Panc1 (cell line): ENCODE measurements at places on chromosomes 6 and 20. TPM values are rescaled to one million over a fixed set of nuclear protein-coding genes. Genes with fewer than 3 reads are reported as not detected.

VWA7 gene
- total RNA-seq: 4.3 TPM

CCN2 gene
- total RNA-seq: 155 TPM

DNA sequence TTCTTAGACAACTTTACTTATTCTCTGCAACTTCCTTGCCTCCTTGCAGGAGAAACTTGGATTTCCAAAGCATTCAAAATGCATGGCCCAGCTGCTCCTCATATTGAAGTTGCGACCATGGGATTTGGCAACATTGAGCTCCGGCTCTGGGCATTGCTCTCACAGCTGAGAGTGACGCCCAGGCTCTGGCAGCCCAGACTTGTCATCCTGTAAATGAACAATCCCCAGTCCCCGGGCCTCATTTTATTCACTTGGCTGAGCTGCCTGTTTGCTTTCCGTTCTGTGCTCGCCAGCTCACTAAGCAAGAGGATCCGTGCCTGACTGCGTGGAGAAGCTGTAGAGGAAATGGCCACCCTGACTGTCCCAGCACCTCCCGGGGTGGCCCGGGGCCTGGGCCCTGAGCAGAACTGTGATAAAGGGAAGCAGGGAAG, 119.5 kb upstream of the CD93 start:
- DNase-seq: no peak

DNA sequence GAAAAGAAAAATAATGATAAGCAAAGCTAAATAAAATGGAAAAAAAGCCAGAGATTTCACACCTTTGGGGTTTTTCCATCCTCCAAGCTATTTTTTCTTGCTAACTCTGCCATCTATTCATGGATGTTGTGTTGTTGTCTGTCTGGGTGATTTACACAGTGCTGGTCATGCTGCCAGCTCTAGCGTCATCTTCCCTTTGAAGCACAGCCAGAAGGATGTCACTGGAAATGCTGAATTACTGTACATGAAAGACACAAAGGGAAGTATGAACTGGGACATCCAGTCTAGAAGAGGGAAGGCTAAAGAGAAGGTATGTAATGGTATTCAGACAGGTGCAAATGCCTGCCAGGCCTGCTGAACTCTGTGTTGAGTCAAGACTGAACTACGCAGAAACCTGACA, 241.9 kb upstream of the STXBP5 start:
- DNase-seq: no peak

DNAH8 gene
- not detected for total RNA-seq

- DNase-seq: no peak
Measured at GRCh38 chr6:136073216-136073615, 176.9 kb downstream of the MTFR2 start.

DNA sequence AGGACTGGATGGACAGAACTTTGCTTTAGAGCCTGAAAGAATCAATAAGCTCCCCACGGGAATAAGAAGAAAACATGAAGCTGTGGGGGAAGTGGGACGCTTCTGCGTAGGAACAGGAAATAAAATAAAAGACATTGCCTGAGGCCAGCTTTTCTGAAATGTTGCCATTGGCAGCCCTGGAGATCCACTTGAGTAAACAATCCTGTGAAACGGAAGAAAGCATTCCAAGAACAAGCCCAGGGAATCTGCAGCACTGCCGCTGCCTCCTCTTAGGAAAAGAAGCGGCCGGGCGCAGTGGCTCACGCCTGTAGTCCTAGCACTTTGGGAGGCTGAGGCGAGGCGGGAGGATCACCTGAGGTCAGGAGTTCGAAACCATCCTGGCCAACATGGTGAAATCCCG, 182.3 kb upstream of the RALGAPA2 start:
- no peak for DNase-seq

- DNase-seq: no peak
Measured at GRCh38 chr20:59158673-59159072, 4.9 kb upstream of the ZNF831 start.

MYL9 gene
- 107 TPM for total RNA-seq

DNA sequence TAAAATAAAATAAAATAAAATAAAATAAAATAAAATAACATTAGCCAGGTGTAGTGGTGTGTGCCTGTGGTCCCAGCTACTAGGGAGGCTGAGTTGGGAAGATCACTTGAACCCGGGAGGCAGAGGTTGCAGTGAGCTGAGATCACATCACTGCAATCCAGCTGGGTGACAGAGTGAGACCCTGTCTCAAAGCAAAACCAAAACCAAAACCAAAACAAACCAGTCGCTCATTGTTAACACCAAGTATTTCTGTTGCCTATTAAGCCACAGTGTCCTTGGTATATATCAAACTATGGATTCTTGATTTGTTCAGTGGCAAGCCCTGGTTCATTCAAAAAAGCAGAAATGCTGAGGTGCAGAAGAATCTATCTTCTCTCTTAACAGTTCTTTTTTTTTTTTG, 65.7 kb downstream of the PYGB start:
- DNase-seq: no peak

CRISP3 gene
- not detected for total RNA-seq

GTSF1L gene
- total RNA-seq: not detected

DNA sequence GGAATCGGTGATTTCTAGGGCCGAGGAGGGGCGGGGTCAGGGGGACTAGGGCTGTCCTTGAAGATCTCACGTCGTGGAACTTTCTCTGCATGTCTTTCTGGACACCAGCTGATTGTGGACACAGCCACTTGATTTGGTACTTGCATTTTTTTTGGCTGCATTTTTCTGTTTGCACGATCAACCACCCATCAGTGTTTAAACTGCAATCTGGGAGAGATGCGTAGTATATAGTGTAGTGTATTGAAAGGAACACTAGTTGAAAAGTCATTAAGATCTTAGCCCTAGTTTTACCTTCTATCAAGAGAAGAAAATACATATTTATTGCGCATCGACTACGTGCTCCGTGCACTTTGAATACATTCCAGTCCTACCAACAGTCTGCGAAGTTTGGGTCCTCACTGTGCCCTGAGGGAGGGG, 657 bp downstream of the NT5DC1 start:
- DNase-seq: peak; percentile 33
